Aorta (tissue), 5 donors: ENCODE measurements at places on chromosomes 6 and 20. TPM values are rescaled to one million over a fixed set of nuclear protein-coding genes. Genes with fewer than 3 reads are reported as not detected.

- DNase-seq = no peak
These were observed 8.5 kb upstream of the GSTA5 start for GRCh38 chr6:52849137-52849536.

GRCh38 chr6:144689503-144690040 is 404.4 kb downstream of the UTRN start:
- DNase-seq = no peak

DNA sequence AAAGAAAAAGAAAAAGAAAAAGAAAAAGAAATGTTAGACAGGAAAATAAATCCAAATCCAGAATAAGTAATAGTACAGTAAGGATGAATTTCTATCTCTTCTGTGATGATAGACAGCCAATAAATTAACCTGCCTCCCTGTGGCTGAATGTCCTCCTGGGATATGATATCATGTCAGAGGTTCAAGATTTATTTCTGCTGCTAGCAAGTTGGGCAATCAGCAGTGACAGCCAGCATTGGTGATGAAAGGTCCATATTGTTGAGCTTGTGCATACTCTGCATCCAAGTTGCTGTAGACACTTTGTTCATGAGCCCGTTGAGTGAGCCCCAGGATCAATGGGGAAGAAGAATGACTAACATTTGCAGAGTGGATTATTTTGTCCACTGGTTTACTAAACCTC is 44.9 kb upstream of the CEP85L start:
- no peak for DNase-seq

- DNase-seq = no peak
These were observed 147.0 kb downstream of the MYB start for GRCh38 chr6:135328136-135328535.

DNA sequence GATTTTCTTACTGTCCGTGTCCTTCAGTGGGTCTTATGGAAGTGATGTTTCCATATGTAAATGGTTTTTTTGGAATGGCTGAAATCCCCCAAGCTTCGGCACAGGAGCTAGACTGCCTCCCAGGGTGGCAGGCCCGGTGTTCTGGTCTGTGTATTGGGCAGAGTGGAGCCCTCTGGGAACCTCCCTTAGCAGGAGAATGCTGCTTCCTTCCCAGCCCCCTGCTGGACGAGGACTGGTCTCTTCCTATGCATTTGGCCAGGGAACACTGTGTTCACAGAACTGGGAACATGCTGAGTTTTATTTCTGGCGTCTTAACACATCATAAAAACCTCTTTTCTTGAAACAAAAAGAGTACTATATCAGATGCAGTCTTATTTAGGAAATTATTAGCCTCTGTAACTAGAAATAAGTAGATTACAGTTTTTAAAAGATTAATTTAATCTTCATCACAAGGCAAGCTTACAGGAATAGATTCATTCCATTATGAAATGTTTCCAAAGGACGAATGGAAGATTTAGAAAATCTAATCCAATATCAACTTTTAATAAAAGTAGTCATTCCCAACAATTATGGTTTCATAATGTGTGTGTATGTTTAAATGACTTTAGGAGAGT is 56.6 kb downstream of the SYTL3 start:
- peak; percentile 59 for DNase-seq

DNA sequence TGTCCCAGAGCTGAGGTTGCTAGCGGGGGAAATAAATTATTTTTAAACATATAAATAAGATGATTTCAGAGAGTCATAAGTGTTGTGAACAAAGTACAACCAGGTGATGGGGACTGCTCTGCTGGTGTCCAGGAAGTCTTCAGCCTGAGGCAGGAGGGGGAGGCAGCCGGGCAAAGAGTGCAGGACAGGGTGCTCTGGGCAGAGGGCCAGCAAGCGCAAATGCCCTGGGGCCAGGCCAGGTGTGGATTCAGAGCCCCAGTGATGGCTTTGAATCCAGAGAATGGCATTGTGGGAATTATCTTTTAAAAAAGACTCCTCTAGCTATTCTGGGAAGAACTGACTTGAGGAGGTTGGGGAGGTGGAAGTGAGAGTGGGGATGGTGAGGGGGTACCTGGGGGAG is 1.6 kb downstream of the CLPSL1 start:
- no peak for DNase-seq

GRCh38 chr6:147579667-147580066 is 71.2 kb downstream of the SAMD5 start:
- no peak for DNase-seq

- no peak for DNase-seq
These were observed 17.2 kb upstream of the TMX4 start for GRCh38 chr20:8036771-8037170.

- no peak for DNase-seq
These were observed 207.9 kb downstream of the GMPR start for GRCh38 chr6:16446273-16446672.

DNA sequence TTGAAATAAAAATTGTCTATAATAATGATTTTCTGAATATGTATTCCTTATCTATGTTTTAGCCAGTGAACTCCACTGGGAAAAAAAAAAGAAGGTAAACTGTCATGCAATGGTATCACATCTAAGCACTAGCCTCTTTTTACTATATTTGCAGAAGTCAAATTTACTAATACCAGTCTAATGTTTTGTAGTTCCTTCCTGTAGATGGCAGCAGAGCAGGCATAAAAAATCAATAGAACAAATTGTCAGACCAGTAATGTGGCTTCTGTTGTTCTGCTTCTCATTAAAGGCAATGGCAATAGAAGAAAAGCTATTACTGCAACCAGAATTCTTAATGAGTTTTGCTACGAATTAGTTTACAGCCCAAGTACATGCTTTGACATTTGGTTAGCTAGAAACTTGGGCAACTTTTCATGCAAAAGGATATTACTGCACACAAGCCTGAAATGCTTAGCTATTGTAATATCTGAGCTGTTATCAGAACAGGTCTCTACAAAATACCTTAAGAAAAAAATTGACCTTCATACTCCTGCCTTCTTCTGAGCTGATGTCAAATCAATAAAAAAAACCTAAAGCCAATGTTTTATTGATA is 476.9 kb downstream of the KHDRBS2 start:
- DNase-seq = no peak

- no peak for DNase-seq
These were observed 77.1 kb downstream of the TRAM2 start for GRCh38 chr6:52499681-52500236.

GRCh38 chr6:25418454-25419052 is 139.4 kb downstream of the CARMIL1 start:
- DNase-seq = no peak

- peak; percentile 22 for DNase-seq
These were observed 1188.0 kb downstream of the GRIK2 start for GRCh38 chr6:102581378-102582124.

- DNase-seq = no peak
These were observed 44.2 kb upstream of the EYA2 start for GRCh38 chr20:46850416-46850815.

DNA sequence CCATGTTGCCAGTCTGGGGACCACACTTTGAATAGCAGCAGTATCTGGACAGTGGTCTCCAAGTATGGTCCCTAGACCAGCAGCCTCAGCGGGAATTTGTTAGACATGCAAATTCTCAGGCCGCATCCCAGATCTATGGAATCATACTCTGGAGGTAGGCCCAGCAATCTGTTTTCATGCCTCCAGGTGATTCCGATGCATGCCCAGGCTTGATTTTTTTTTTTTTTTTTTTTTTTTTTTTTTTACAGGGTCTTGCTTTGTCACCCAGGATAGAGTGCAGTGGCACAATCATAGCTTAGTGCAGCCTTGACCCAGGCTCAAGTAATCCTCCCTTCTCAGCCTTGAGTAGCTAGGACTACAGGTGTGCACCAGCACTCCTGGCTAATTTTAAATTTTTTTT is 682 bp upstream of the SLA2 start:
- DNase-seq = no peak

- DNase-seq = no peak
These were observed 372.7 kb upstream of the SULF2 start for GRCh38 chr20:48158014-48158413.

Gene ATP9A
- total RNA-seq = 49.0 TPM

Gene GSTA4
- total RNA-seq = 20.3 TPM

Gene APOBEC2
- not detected for total RNA-seq

Gene GPSM3
- total RNA-seq = 20.1 TPM

Gene TP53TG5
- 0.66 TPM for total RNA-seq

Gene CCN6
- not detected for total RNA-seq

Gene AAR2
- total RNA-seq = 19.9 TPM
